ENCODE measurements at places on chromosomes 2 and 18.
A peak's percentile ranks its signal among the peaks of the same experiment; 100 is the strongest.

DNA sequence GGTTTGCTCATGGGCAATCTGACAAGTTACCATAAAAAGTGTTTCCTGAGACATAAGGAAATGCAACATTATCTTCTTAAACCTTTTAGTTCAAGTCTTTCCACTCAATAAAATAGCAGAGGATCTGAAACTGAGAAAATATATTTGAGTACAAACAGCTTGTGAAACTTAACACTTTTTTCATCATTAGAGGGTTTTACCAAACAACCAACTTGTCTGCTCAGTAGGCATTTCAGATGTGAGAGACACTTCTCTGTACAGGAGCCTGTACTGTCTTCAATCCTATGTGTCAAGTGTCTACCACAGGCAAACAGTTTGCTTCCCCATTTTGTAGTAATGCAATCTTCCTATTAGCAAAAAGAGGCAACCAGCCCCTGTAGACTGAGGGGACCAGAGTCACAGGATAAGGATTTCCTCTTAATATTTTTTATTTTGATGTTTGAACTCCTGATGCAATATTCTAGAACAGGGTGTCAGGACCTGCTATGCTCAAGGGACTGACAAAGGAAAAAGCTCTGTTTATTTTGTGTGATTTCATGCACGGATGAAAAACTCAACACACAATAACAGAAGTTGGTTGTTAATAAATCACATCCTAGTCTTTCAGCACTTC lies 159.1 kb upstream of the LHCGR start:
- no peak for DNase-seq

DNA sequence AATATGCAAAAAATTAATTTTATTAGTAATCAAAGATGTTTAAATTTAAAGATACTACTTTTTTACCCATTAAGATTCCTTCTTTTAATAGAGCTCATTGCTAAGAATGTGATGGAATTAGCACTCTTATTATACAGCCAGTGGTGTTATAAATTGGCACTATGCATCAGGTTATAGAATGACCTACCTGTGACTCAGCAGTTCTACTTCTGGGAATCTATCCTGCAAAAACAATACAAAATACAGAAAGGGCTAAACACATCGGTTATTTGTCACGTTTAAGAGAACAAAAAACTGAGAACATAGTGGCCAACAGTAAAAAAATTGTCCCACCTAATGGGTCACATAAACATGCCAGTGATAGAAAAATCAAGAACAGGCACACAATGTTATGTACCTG lies 9.4 kb upstream of the ADD2 start:
- DNase-seq = no peak

DNA sequence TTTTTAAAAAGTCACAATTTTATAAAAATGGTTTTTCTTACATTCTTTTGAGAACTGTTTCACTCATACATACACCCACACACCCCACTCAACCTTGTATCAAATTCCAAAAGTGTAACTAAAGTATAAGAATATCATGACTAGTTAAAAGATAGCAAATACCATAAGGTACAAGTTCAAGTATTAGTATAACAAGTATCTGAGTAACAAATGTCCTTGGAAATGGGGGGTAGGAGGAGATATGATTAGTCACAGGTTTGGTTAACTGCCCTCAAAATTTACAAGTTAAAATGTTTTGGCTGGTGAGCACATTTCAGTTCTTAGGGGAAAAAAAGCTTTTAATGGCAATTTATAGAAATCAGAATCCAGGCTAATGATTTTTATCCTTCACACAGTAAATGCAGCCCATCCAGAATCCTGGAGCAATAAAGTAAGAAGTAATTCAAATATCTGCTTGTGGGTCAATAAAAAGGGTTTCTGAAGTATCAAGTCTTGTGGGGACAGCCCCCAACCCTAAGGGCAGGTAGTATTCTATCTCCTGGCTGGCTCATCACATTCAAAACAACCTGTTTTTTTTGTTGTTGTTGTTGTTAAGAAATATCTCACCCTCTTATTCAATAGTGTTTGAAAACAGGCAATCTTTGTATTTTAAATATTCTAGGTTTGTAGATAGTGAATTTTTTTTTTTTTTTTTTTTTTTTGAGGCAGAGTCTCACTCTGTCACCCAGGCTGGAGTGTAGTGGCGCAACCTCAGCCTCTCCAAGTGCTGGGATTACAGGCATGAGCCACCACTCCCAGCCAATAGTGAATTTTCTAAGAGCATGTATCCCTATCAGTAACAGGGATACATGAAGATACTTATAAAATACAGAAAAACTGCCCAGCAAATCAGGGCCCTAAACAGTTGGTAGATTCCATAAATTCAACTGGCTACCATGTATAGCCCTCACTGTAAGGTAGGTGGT lies 14.5 kb downstream of the IAH1 start:
- DNase-seq = no peak

GRCh38 chr2:177164584-177165052 lies 48.0 kb upstream of the HNRNPA3 start:
- peak; percentile 63 for DNase-seq

GRCh38 chr2:216504376-216504762 lies 5.7 kb downstream of the RPL37A start:
- no peak for DNase-seq

DNA sequence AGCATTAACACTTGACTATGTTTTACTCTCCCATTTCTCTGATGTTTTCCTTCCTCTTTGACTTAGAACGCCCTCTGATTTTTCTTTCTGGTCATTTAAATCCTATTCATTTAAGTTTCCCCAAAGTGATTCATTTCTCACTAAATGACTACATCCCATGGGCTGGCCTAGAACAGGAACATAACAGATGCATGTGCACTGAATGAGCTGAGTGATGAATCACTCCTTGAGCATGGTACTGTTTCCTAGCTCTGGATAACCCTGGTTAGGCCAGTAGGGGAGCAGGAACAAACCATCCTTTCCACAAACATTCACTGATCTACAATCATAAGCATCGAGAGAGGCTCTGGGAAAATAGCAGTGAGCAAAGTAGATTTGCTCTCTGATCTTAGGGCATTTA lies 221.9 kb upstream of the SETBP1 start:
- no peak for DNase-seq

DNA sequence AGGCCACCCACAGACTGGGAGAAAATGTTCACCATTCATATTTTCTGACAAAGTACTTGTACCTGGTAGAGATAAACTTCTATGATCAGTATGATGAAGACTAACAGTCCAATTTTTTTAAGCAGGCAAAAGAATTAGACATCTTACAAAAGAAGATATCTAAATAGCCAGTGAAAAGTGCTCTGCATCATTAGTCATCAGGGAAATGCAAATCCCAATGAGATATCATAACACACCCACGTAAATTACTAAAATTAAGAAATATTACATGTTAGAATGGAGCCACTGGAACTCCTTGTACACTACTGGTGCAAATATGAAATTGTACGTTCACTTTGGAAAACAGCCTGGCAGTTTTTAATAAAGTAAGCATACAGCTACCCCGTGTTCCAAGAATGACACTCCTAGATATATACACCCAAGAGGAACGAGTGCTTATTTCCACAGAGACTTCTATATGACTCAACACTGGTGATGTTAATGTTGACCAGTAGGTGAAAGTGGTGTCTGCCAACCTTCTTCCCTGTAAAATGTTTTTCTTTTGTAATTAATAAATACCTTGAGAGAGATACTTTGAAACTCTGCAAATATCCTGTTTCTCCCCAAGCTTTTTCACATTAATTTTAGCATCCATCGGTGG lies 80.3 kb downstream of the NPAS2 start:
- DNase-seq = no peak

GRCh38 chr18:12491611-12492435 lies 84.1 kb downstream of the PRELID3A start:
- no peak for DNase-seq

- DNase-seq = no peak
These were observed 25.3 kb upstream of the BCL2L11 start for GRCh38 chr2:111095434-111095833.

DNA sequence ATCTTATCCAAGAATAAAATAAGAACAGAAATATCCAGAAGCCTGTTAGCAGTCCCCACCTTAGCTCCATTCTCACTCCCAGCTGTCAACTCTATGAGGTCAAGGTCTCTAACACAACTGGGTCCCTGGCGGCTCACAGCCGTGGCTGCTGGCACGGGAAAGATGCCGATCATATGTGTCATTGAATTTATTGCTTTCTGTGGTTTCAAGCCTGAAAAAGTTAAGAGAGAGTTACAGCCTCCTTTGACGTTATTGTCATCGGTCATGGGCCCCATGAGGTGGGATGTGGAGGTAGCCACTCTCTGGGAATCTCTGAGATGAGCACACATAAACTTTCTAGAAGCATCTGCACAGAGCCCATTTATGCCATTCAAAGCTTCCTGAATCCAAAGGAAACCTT lies 28.7 kb upstream of the CABLES1 start:
- DNase-seq = no peak

DNA sequence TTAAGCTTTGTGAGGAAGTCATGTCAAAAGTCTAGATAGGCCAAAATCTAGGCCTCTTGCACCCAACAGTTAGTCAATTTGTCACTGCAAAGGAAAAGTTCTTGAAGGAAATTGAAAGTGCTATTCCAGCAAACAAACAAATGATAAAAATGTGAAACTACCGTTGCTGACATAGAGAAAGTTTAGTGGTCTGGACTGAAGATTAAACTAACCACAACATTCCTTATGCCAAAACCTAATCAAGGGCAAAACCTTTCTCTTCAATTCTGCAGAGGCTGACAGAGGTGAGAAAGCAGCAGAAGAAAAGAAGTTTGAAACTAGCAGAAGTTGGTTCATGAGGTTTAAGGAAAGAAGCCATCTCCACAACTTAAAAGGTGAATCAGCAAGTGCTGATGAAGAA lies 44.0 kb upstream of the LRRTM4 start:
- DNase-seq = no peak

- no peak for DNase-seq
These were observed 117.2 kb downstream of the PTPRM start for GRCh38 chr18:7684357-7684756.

- no peak for DNase-seq
These were observed 39.3 kb upstream of the ELAC1 start for GRCh38 chr18:50928551-50928950.

GRCh38 chr18:68623342-68623741 lies 91.6 kb downstream of the TMX3 start:
- DNase-seq = peak; percentile 2

GRCh38 chr2:127637725-127638252 lies 8.2 kb upstream of the GPR17 start:
- DNase-seq = no peak

DNA sequence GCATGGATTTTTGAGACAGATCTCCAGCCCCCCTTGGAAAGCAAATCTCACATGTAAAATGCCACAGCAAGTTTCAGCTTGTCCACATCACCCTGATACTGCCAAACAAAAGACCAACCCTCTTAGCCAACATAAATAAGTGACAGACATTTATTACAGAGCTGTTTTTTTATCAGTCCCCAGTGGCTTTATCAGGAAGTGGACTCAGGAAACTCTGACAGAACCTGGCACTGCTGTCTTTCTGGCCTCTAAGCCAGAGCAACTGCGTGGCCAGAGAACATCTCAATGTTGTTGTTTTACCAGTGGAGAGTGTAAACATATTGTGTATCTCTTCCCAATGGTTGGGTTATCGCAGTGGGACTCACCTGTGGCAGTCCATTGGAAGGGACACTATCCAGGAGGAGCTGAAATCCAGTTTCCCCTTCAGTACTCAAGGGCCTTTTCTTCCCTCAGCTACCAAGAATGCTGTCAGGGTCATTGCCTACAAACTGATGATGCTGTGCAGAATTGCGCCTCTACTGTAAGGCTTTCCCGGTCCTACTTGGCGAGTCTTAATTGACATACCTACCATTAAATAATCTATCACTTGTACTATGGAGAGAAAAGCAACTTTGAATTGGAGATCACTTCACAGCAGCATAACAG lies 22.0 kb downstream of the SLC14A1 start:
- DNase-seq = no peak

- no peak for DNase-seq
These were observed 24.8 kb downstream of the GAREM1 start for GRCh38 chr18:32445846-32446245.

DNA sequence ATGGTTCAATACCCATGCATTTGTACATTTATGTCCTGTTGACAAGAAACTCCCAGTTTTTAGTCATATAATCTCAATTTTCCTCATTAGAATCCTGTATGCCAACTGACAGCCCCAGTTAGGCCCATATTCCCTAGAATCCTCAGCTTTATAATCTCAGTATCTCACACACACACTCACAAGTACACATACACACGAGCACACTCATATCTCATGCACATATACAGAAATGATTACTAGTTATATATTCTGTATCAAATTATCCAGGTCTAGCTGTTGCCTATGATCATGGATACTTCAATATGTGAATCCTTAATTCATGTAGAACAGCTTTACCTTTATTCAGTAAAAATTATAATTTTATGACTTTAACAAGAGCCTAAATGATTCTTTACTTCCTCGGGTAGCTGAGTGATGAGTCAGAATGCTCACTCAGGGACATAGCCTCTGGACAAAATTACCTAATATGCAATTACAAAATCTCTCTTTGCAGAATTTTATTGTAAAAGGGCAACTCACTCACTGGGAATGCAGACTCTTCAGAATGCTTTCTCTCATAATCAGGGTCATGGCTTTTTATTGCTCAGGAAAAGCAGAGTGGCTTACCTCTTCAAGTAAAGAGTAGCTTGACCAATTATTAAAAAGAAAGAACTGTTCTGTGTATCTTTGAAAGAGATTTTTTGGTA lies 193.6 kb upstream of the PIK3C3 start:
- DNase-seq = no peak

DNA sequence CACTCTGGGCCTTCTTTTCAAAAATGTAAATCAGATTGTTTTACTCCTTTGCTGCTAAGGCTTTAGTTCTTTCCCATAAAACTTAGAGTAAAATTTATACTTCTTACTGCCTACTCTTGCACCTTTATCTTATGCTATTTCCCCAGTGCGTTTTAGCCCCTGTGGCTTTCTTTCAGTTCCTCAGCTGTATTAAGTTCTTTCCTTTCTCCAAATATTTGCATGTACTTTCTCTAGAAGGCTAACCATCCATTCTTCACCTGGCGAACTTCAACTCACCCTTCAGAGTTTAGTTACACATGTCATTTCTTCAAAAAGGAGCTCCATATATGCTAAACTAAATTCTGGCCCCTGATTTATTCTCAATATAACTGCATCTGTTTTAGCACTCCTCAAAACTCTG lies 160.7 kb downstream of the FSHR start:
- no peak for DNase-seq

- no peak for DNase-seq
These were observed 438.6 kb downstream of the DLGAP1 start for GRCh38 chr18:4016391-4017049.

DNA sequence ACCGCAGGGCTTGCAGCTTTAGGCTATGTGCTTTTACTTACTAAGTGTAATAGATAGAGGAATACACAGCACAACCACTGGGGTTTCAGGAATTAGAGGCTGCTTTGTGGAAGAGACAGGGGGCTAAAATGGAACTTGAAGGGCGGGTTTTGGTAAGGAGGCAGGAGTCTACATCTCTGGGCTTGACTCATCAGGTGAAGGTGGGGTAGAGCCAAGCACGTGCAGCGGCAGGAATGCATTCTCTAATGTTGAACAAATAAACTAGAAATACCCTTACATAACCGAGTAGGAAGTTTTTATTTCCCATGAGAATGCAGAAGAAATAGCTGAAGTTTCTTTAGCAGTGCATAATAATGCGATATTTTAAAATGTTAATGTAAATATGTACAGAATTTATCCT lies 673.8 kb upstream of the SALL3 start:
- DNase-seq = no peak

GRCh38 chr2:110854355-110855081 lies 122.1 kb downstream of the ACOXL start:
- DNase-seq = no peak

GRCh38 chr18:80046961-80047541 lies 12.8 kb downstream of the RBFA start:
- no peak for DNase-seq

Measured in stimulated activated CD4-positive, alpha-beta T cell treated with anti-CD3 and anti-CD28 coated beads, Interleukin-4, amount 100 ng/mL, for 48 hours (primary cell).